Heart right ventricle (tissue), 16 donors: ENCODE measurements at places on chromosomes 2 and 18.

- DNase-seq = no peak
Observed at GRCh38 chr2:135986507-135986906, 1.1 kb upstream of the DARS1 start.

DNA sequence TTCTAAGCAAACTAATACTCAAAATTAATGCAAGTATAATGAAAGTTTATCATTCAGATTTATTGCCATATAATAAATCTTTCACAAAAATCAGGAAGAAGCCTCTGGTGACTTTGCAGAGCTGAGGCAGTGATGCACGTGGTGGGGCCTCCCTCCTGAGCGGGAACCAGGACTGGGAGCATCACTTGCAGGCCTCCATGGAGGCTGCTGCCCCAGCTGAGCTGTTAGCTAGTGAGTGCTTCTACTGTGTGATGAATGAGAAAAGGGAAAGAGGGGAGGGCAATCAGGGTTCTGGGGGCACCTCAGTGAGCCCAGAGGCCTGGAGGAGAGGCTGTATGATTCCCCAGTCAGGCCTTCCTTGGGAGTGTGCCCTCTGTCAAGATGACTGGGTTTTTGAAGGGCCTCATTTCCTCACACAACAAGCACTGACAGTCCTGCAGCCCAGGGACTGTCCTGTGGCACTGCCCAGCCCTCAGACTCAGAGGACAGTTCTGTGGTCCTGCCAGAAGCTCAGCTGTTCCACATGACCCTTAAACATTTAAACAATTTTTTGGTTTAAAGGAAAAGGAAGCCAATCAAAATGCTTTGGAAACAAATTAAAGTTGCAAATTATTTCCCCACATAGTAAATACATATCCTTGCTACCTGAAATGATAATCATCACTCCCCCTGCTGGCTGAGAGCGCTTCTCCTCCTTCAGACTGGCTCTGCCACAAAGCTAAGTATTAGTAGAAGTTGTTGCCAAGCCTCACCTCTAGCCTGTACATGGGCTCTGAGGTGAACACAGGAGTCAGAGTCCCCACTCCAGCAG lies 90.9 kb upstream of the SMAD7 start:
- DNase-seq = peak; percentile 66

- peak; percentile 69 for DNase-seq
Observed at GRCh38 chr2:217934321-217935131, 68.3 kb downstream of the TNS1 start.

DNA sequence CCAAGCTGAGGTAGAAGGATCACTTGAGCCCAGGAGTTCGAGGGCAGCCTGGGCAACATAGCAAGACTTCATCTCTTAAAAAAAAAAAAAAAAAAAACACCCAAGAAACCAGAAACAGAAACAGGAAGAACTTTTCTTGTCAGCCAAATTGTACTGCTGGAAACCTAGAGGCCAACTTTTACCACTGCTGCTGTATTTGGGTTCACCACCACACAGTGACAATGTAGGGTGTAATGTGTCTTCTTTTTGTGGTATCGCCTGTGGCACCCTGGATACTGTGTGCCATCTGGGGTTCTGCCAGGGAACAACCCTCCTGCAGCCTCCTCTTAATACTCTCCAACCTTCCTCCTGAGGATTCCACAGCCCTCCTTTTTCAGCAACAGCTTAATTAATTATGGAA lies 72.6 kb downstream of the STK39 start:
- DNase-seq = no peak

GRCh38 chr2:60313470-60314172 lies 239.8 kb downstream of the BCL11A start:
- no peak for DNase-seq

DNA sequence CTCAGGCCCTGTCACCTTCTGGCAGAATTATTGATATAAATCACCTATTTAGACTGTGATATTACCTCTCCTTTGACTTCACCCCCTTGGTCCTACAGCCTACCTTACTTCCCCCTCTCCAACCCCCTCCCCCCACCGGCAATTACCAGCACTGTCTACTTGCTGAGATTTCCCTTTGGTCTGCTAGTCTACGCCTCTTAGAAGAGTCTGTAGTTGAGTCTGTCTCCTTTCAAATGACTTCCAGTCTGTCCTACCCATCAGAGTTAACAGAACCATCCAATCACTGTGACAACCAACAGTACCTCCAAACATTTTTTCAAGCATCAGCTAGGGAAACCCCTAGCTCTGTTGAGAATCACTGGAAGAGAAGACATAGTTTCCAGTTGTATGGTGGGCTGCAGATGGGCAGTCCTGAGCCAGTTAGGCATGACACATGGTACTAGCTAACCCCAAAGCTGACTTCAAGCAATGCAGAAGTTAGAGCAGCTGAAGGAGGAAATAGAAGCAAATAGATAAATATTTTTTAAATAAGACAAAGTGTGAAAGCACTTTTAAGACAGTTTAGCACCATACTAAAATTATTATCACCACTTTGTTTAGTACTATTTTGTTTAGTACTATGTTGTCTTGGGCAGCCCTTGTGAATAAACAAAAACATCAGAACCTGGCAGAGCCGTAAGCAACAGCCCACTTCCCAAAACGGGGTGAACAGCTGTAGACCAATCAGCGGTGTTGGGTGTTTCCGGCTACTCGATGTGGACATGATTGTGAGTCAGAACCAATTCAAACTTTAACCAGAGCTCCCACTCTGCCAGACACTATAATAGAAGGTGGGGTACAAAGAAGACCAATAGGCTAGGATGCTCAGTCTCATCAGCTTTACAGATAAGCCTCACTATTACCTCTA lies 2.7 kb upstream of the ASNSD1 start:
- no peak for DNase-seq

DNA sequence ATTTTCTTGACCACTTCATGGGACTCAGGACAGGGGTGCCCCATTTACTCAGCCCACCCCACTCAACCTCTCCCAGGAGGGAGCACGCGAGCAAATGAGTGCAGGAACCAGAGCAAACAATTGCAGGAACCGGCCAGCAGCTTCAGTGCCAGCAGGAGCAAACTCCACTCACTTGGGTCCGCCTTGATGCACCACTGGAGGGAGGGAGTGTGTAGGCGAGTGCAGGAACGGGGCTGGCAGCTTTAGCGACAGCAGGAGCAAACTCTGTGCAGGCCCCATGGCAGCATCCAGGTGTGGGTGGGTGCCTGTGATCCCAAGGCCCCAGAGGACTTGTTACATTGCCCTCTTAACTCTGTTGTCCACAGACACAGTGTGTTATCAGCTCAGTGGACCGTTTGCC lies 1667.3 kb upstream of the CELF4 start:
- DNase-seq = no peak

DNA sequence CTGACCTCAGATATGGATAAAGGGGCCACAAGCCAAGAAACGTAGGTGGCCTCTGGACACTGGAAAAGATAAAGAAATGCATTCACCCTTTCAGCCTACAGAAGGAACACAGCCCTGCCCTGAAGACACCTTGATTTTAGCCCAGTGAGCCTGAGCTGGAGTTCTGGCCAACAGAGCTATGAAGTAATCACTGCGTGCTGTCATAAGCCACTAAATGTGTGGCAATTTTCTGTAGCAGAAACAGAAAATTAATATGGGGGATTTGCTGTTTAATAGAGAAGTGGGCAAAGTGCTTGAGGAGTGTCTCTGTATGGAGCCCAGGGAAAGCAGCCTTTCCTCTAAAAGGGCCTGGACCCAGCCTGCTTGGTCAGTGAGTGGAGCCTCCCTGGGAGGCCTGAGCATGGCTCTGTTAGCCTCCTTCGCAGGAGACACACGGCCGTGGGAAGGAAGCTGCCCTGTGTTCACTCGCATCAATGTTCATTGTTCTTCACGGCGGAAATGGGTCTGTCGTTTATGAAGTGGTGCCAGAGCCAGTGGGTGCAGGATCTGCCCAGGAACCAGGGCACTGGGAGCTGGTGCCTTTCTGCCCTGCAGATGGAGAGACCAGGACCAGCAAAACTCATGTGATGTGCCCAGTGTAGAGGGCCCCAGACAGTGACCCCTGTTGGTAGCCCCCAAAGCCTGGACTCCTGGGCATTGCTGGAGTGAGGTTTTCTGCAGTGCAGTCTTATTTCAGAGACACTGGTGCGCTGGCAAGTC lies 268.9 kb downstream of the NDUFA10 start:
- DNase-seq = no peak

- DNase-seq = no peak
Observed at GRCh38 chr18:26714739-26715138, 150.8 kb downstream of the AQP4 start.

DNA sequence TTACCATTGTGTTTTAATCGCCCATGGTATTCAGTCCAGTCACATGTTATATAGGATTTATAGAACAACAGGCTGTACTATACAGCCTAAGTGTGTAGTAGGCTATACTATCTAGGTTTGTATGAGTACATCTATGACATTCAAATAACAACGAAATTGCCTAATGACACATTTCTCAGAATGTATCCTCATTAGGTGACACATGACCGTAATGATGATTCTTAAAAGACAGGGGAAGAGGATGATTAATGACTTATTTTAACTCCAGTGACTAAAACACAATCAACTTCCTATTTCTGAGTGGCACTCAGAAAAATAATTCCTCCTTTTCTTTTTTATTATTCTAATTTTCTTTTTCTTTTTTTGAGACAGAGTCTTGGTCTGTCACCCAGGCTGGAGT lies 63.0 kb upstream of the ACSL3 start:
- no peak for DNase-seq

GRCh38 chr2:127561371-127561770 lies 25.9 kb downstream of the MYO7B start:
- DNase-seq = no peak

GRCh38 chr2:103155308-103155707 lies 393.5 kb downstream of the TMEM182 start:
- DNase-seq = no peak

DNA sequence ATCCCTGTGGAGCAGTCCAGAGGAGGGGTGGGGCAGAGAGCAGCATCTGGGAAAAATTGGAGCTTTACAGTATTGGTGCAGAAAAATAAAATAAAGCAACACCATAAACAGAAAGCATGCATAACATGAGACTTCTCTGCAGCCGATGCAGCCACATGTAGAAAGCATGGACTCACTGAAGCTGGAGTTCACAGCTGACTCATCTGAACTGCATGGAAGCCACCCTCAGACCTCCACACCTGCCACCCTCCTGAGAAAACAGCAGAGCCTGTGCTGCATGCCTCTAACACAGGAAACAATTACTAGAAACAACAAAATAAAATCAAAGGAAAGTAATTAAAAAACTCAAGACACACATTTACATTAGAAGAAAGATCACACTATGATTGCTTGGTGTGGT lies 169.4 kb upstream of the ALKAL2 start:
- no peak for DNase-seq

DNA sequence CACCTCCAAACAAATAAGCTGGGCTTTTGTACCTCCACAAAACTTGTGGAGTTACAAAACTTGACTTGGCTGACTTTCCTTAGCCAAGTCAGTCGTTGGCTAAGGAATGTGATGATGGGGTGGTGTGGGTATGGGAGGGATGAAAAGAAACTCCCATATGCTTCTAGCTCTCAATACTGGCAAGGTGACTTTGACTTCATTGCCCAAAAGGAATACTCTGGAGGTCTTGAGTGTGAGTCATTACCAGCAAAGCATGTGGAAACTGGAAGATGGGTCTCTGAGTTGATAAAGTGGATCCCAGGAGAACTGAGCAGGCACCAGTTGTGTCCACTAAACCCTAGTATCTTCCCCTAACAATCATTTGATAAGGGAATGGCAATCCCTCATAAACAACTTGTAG lies 226.7 kb downstream of the GULP1 start:
- no peak for DNase-seq

DNA sequence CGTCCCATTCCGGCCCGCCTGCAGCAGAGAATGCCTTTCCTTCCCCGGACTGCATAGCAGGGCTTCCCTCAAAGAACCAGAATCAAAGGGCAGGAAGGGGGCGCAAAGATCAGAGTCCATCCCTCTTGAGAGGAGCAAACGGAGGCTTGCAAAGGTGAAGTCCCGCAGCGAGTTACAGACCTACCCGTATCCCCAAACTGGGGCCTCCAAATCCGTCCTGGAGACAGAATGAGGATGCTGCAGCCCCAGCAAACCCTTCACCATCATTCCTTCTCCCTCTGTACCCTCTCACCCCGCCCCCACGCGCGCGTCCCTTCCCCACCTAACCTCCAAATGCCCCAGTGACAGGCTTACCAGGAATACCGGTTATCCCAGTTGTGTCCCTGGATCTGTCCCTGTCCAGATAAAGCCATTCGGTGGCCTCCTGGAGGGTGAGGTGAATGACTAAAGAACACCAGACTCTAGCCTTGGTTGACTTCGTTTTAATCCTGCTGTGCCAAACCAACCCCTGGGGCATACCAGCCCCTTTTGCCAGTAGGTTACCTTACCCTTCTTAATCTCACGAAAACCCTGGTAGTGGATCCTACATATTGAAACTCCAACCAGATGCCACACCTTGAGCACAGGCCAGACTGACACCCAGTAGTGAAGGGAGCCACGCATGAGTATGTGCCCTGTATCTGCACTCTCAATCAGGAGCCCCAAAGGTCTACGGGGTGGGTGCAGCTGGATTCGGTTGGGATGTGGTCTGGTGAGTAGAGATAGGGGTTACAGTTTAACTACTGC lies 961 bp upstream of the SLC40A1 start:
- DNase-seq = peak; percentile 19

DNA sequence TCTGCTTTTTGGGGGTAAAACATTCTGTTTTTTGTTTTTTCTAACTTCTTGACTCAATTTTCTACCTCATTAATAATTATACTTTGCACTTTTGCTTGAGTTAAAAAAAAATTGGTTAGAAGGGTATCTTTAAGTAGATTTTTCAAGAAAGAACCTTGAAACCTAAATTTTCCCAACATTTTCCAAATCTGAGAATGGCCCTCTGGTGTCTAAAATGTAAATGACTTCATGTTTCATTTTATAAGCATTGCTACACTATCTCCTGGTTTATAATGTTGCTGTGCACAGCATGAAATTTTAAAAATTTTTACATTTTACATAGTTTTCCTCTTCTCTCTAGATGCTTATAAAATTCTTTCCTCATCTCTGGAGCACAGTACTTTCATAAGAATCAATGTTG lies 14.2 kb downstream of the EIF2AK2 start:
- DNase-seq = no peak

- DNase-seq = no peak
Observed at GRCh38 chr2:10220902-10221391, 81.8 kb upstream of the HPCAL1 start.

DNA sequence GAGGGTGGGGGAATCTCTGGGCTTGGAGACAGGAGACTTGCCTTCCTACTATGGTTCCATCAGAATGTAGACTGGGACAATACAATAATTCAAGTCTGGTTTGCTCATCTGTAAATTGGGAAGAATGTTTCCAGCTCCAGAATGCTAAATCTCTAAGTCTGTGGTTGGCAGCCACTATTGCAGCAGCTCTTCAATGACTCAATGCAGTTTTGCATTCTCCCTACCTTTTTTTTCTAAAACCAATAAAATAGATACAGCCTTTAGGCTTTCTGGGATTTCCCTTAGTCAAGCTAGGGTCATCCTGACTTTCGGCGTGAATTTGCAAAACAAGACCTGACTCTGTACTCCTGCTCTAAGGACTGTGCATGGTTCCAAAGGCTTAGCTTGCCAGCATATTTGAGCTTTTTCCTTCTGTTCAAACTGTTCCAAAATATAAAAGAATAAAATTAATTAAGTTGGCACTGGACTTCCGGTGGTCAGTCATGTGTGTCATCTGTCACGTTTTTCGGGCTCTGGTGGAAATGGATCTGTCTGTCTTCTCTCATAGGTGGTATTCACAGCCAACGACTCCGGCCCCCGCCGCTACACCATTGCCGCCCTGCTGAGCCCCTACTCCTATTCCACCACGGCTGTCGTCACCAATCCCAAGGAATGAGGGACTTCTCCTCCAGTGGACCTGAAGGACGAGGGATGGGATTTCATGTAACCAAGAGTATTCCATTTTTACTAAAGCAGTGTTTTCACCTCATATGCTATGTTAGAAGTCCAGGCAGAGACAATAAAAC lies 6.5 kb downstream of the TTR start:
- DNase-seq = no peak

GRCh38 chr2:238321467-238321866 lies 1.1 kb downstream of the TRAF3IP1 start:
- DNase-seq = no peak
